ENCODE measurements at places on chromosomes 7 and 10.
A peak's percentile ranks its signal among the peaks of the same experiment; 100 is the strongest.

DNA sequence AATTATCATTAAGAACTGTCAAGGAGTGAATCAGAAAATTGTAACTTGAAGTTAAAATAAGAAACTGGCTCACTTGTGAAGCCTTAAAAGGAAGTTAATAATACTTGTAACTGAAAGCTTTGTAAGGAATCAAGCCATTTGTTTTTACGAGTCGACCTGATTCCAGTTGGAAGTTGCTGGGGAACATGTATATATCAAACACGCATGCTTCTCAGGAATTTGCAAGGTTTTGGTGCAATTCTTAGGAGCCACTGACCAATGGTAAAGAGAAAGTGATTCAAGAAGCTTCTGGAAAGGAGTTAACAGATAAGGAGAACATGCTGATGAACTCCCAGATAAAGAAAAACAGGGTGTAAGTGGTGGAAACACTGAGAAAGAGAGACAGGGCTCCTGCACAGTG is 56.4 kb downstream of the ETV1 start:
- DNase-seq: no peak

DNA sequence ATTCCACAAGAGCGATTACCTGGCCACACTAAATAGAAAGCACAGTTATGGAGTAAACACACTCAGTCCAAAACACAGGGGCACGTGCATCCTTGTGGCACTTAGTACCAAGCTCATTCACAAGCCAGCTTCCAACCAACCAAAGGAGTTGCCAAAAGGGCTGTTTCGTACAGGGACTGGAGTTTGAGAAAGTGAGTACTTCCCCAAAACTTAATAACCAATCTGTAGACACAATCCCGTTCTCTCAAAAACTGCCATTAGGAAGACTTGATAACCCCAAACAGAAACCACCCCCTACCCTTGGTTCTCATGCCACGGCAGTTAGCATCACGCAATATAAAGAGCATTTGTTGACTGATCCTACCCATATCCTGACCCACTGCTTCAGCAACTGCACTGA is 166.2 kb upstream of the ASAH2 start:
- no peak for DNase-seq

- DNase-seq: no peak
These were observed 140.1 kb upstream of the ZNF92 start for GRCh38 chr7:65233409-65234034.

DNA sequence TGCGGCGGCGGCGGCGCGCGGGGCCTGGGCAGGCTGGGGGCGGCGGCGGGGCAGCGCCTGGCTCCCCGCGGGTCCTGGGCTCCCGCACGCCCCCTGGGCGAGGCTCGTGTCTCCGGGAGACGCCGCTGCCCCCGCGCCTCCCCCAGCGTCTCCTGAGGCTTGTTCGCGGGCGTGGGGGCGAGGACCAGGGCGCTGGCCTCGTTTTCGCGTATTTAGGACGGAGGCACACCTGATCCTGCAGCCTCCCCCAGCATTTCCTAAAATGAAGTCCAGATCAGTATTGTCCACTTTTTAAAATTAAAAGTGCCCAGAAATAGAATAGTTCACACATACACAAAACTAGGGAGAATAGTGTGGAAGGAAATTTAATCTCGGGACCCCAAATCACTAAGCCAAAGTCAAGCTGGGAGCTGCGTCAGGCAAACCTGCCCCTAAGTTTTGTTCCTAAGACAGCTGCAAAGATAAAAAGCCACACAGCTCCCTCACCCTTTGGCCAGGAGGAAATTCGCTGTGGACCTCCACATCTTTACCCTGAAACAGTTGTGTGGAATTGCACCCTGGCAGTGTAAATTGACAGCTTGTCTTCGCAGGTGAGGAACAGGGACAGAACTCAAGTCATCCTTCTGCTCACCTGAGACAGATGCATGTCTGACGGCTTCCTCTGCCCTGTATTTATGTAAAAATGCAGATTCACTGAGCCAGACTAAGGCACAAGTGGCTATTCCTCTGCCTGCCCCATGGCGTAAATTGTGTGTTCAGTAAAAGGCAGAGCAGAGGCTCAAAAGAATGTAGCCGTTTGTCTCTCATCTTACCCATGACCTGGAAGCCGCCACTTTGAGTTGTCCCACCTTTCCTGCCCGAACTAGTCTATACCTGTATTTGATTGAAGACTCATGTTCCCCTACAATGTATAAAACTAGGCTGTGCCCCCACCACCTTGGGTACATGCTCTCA is 740 bp downstream of the GALNT11 start:
- DNase-seq: no peak

GRCh38 chr7:103888603-103889153 is 100.8 kb downstream of the RELN start:
- DNase-seq: no peak

DNA sequence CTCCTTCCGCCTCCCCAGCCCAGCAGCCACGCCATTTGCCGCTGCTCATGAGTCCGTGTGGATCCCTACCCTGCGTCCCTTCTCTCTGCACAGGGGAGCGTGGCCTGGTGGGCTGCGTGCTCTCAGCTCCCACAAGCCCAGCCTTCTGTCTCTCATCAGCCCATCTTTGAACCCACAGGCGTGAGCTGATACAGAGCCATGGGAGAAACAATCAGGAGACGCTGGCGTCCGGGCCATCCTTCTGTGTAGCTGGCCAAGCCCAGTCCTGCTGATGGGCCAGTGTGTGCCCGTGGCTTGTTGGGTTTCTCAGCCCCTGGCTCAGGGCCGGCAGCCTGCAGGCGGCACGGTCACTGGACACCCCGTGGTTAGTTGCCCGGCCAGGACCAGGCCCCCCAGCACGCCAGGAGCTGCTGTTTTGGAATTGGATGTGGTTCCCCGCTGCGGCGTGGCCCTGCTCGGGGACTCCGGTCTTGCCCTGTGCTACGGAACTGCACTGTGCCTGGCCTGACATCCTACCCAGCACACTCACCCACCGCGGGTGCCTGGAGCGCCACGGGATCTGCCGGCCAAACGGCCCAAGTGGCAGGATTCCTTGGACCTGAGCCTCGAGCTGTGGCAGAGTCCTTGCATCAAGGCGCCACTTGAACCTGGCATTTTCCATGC is 88.9 kb downstream of the ELFN1 start:
- DNase-seq: no peak

DNA sequence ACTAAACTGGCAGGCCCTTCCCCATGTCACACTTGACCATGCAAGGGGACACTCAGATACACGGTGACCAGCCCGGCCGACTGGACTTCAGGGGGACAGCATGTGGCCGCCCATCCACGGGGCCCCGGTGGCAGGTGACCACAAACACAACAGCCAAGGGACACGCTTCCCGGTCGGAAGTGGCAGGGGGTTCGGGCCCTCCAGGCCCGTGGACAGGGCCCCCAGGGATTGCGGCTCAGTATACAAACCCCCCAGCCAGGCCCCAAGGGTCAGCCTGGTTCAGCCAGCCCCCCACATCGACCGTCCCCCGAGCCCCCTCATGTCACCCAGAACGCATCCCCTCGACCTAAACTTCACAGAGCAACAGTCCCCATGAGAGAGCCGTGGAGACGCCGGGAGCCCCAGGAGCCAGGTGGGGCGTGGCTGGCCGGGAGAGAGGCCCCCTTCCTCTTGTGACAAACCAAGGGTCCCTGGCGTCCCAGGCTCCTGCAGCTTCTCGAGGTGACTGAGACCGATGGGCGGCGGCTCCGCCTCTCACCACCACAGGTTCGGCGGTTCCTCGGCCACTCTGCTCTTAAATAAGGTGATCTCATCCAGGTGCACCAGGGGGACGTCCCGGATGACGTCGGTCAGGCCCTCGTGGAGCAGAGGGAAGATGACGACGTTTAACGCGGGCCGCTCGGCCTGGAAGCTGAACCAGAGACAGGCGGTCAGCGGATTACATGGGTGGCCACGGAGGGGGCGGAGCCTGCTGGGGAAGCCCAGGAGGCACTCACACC is 57.8 kb upstream of the TNRC18 start:
- DNase-seq: no peak

- no peak for DNase-seq
These were observed 70.0 kb upstream of the HGF start for GRCh38 chr7:81839708-81840369.

- DNase-seq: no peak
These were observed 123.2 kb downstream of the NRP1 start for GRCh38 chr10:33211106-33211878.

DNA sequence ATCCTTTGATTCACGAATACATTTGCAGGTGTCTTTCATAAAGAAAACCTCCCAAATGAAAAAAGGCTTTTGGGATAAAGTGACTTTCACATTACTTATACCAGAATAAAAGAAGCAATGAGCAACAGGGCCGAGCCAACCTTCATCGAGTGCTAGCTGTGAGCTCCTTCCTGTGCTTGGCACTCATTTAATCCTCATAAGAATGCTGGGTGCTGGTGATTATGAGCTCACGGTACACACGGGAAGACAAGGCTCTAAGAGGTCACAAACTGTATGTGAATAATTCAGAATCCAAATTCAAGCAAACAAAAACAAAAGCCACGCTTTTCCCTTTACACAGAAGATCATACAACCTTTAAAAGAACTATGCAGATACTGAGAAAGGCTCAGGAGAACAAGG is 156.2 kb downstream of the COBL start:
- DNase-seq: no peak

DNA sequence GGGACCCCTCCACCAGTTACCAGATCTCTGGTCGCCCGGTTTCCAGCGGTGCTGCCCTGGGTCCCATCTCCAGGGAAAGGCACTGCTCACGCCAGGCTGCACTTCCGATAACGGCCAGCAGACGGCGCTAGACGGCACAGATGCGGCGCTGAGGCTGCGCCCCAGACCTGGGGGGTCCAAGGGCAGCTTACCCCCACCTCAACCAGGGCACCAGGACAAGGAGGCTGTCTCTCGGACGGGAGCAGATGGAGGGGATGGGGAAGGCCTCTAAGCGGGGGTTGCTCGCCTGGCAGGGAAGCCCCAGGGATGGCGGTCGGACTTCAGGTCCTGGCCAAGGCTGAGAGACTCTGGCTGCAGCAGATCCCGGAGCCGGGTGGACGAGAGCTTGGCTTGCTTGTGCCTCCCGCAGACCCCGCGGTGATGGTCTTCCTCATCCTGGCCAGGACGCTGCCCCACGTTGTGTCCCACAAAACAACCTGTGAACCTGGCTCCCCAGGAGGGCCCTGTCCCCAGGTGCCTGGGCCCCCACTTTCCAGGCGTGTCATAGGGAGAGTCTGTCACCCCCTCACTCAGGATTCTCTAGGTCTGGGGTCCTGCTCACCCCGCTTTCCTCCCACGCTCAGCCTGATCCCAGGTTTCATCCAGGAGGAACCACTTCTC is 23.9 kb upstream of the ZNF716 start:
- no peak for DNase-seq

- peak; percentile 54 for DNase-seq
These were observed 2.6 kb downstream of the MRPS33 start for GRCh38 chr7:141012044-141012685.

GRCh38 chr7:24395512-24395911 is 111.5 kb downstream of the NPY start:
- DNase-seq: no peak

- no peak for DNase-seq
These were observed 118.9 kb downstream of the ITIH5 start for GRCh38 chr10:7547829-7548228.

DNA sequence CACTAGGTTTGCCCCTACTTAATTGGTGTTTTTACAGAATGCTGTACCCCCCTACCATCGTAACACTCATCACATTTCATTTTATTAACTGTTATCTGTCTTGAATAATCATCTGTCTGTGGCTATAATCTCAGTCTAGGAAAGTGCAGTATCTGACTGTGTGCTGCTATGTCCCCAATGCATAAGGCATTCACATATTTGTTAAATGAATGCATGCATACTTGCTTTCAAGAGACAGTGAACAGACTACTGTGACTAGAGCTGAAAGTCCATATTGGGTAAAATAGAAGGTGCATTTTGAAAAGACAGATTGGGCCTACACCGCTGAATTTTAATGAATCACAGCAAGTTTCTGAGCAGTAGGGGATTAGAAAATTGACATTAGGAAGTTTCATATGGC is 112.3 kb downstream of the ARHGAP12 start:
- no peak for DNase-seq

DNA sequence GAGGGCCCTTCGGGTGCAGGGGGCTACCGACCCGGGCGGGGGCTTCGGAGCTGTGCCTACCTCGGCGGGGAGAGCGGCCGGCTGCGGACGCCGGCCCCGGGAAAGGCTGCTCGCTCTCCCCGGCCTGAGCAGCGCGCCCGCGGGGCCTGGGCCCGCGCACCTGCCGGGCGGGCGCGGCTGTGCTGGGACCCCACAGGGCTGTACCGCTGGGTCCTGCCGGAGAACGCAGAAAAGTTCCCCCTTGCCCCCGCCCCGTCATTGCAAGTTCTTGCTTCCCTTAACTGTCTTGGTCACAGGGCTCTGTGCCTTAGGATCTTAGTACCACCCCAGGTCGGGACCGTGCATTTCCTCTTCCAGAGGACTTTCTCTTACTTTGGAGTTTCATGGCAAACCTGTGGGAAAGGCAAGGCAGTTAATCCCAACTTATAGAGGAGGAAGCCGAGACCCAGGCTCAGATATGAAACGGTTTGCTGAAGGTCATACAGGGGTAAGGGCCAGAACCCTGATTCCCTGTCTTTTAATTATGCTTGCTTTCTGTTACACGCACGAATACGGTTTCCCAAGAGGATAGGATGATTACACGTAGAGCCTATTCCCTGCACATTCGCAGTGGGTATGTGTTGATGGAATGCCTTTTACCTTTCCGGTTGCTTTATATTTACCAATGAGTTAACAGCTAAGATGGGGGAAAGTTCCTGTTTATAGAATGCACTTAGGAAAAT is 652 bp downstream of the PCGF5 start:
- no peak for DNase-seq

DNA sequence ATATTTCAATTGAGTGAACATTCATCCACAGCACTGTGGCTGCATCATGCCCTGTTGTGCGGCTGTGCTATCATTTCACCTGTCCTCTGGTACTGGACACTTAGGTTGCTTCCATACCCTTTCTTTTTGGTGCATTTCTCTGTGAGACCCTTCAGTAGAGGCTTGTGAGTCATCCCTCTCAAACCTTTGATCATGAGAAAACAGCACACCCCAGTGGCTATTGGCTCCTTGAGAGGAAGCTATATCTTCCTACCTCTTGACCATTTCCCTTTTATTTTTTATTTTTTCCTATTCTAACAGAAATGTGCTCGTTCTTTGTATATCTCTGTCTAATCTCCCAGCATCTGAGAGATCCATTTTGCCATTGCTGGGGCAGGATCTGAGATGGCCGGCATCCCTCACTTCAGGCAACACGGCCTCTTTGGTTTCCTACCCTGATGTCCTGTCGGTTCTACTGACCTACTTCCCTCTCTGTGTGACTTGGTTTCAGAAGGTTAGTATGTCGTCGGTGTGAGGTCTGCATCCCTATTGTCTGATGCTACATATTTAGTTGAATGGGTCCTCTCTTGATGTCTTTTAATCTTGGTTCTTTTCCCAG is 23.8 kb upstream of the PIK3AP1 start:
- DNase-seq: no peak

- no peak for DNase-seq
These were observed 6.2 kb upstream of the IGF2BP3 start for GRCh38 chr7:23476286-23477156.

GRCh38 chr10:2119316-2119715 is 382.0 kb upstream of the ADARB2 start:
- no peak for DNase-seq

- DNase-seq: no peak
These were observed 14.5 kb downstream of the ADK start for GRCh38 chr10:74165530-74165901.

GRCh38 chr10:2173327-2173726 is 436.0 kb upstream of the ADARB2 start:
- no peak for DNase-seq

GRCh38 chr7:155580367-155580766 is 34.0 kb upstream of the CNPY1 start:
- DNase-seq: no peak

GRCh38 chr10:71316786-71317160 is 2.3 kb upstream of the SLC29A3 start:
- no peak for DNase-seq

Measured in neuronal stem cell (in vitro differentiated cells).